ENCODE measurements at places on chromosomes 11 and 22.

GRCh38 chr11:129319751-129320150, 55.9 kb upstream of the BARX2 start:
- no peak for DNase-seq

- DNase-seq: no peak
These were observed 800.9 kb downstream of the BRD1 start for GRCh38 chr22:49026494-49027367.

- DNase-seq: no peak
These were observed 55.1 kb downstream of the RTN4R start for GRCh38 chr22:20212754-20213699.

- DNase-seq: no peak
These were observed 2.3 kb downstream of the CARD18 start for GRCh38 chr11:105137286-105137685.

DNA sequence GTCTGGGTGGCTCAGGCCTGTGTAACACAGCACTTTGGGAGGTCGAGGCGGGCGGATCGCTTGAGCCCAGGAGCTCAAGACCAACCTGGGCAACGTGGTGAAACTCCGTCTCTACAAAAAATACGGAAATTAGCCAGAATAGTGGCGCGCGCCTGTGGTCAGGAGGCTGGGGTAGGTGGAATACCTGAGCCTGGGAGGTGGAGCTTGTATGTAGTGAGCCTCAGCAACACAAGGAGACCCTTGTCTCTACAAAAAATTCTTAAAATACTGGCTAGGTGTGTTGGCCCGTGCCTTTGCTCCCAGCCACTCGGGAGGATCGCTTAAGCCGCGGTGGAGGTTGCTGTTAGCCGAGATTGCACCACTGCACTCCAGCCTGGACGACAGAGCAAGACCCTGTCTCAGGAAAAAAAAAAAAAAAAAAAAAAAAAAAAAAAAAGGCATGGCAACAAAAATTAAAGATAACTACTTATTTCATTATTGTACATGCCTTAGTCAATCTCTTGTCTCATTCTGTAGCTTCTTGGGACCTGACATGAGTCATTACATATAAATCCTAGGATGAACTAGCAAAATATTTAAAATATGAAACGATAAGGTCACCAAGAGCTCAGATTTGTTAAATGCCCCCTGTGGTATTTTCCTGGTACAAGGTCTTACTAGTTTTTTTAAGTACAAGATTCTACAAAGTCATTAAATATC, 1.1 kb downstream of the TAF1D start:
- DNase-seq: no peak

- DNase-seq: no peak
These were observed 63.3 kb downstream of the LDLRAD3 start for GRCh38 chr11:36007127-36007655.

GRCh38 chr22:45163099-45163450, 650 bp upstream of the NUP50 start:
- no peak for DNase-seq

DNA sequence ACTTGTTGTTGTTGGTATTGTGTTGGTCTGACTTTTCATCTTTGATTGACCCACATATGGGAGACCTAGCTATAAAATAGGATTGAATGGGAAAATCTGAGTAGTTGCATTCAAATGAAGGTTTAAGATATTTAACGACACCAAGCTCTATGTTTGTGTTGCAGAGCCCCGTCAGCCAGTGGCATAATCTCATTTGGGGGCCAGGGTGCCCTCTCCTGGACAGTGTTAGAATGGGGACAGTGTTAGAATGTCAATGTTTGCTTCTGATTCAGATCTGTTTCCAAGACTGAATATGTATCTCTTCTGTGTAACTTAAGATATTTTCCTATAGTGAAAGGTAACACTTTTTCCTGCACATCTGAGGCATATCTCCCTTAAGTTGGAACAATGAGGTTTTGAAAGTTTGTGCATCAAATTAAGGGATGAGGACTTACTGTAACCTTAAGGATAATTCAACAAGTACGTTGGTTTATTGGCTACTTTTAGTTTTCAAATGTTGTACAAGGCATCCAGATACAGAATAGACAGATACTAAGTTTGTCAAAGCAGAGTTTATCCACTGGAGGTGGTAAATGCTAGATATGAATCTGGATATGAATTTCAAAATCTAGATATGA, 5.3 kb upstream of the OR52M1 start:
- peak; percentile 22 for DNase-seq

GRCh38 chr11:44618561-44619425, 53.3 kb downstream of the CD82 start:
- no peak for DNase-seq

- no peak for DNase-seq
These were observed 526.1 kb downstream of the MIAT start for GRCh38 chr22:27183474-27183873.

- no peak for DNase-seq
These were observed 29.3 kb downstream of the RTN3 start for GRCh38 chr11:63710476-63711217.

- DNase-seq: no peak
These were observed 156.1 kb downstream of the HIPK3 start for GRCh38 chr11:33413301-33413700.

DNA sequence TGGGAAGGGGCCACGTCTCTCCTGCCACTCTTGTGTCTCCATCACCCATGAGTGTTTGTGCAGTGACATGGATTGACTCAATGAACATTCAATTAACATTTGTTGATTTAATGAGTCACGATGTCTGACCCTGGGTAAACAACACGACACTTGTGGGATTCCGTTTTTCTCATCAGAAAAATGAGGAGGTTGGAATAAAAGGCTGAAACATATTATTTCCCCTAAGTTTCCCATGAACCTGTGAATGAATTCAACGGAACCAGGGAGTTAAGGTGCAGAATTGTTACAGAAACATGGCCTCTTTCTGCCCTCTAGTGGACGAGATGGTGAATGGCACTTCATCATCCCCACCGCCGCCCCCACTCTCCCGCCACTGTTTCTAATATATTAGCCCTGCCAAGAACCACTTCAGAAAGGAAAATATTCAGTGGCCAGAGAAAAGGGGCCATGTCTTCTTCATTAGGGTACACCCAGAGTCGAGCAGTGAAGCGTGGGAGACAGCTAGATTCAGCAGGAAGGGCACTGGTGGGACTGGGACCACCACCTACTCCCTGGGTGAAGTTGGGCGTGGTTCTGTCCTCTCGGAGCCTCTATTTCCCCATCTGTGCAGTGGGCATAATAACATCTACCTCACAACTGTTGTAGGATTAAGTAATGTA, 46.3 kb upstream of the SYT13 start:
- no peak for DNase-seq

GRCh38 chr11:120558744-120559431, 47.3 kb downstream of the GRIK4 start:
- no peak for DNase-seq

DNA sequence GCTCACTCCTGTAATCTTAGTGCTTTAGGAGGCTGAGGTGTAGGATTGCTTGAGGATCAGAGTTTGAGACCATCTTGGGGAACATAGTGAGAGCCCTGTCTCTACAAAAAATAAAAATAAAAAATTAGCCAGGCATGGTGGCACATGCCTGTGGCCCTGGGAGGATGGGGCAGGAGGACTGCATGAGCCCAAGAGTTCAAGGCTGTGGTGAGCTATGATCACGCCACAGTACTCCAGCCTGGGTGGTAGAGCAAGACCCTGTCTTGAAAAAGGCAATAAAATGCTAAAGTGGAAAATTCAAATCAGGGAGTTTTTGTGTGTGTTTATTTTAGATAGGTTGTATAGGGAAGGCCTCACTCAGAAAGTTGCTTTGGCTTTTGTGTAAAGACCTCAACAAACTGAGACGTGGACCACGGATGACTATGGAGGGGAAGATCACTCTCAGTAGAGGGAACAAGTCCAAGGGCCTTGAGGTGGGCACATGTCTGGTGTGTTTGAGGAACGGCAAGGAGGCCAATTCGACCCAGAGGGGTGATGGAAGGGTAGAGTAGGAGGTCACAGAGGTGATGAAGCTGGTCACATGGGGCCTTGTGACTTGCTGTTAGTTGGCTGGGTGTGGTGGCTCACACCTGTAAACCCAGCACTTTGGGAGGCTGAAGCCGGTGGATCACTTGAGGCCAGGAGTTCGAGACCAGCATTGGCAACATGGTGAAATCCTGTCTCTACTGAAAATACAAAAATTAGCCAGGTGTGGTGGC, 35.7 kb downstream of the WEE1 start:
- DNase-seq: no peak

GRCh38 chr11:116232364-116232828, 540.4 kb downstream of the BUD13 start:
- DNase-seq: no peak

GRCh38 chr11:77559686-77560401, 29.9 kb upstream of the AQP11 start:
- no peak for DNase-seq

DNA sequence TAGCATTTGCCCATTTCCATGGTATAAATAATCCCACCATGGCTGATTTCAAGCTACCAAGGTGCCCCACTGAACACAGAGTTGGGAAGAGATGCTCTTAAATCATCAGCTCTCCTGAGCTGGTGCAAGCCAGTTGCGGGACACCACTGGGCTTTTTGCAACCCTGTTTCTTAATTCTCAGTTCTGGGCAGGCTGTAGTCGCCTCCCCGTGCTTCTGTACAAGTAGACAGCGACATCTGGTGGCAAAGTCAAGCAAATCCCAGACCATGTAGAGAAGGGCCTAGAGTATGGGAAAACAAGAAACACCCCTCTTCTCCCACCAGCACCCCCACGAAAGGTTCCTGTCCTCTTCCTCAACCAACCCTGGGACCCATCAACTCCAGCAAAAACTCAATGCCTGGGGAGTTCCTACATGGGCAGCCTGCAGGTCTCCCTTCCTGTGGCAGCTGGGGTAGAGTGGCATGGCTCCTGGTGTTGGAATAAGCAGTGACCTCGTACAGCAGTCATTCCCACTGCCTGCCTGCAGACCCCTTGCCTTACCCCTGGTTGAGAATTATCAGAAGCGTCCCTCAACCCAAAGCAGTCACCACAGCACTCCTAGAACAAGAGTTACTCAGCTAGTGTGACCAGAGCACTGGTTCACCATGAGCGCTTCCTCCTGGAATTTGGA, 68.4 kb downstream of the IGLL5 start:
- DNase-seq: peak; percentile 65

GRCh38 chr11:16902781-16903378, 111.3 kb downstream of the PLEKHA7 start:
- DNase-seq: no peak

GRCh38 chr11:74471668-74472429, 4.5 kb upstream of the KCNE3 start:
- no peak for DNase-seq

GRCh38 chr22:23775779-23776375, 3.2 kb downstream of the MMP11 start:
- no peak for DNase-seq

- no peak for DNase-seq
These were observed 62.4 kb downstream of the BRD1 start for GRCh38 chr22:49765091-49765771.

GRCh38 chr22:19086896-19087295, 35.3 kb downstream of the DGCR2 start:
- no peak for DNase-seq

- peak; percentile 36 for DNase-seq
These were observed 5.2 kb downstream of the PCSK7 start for GRCh38 chr11:117226388-117227385.

DNA sequence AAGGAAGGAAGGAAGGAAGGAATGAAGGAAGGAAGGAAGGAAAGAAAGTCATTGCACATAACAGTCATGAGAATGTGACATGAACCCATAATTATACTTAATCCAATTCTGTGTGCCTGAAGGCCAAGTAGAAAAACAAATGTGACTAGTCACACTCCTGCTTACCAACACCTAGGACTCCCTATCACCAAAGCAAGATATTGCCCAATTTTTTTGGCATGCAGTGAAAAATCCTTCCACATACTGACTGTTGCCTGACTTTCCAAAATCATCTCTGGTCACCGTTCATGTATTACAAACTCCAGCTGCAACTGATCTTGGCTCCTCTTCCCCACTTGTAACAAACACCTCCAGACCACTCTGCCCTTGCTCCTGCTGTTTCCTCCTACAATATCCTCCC, 516.8 kb downstream of the OPCML start:
- no peak for DNase-seq

- no peak for DNase-seq
These were observed 236.3 kb upstream of the SORL1-AS1 start for GRCh38 chr11:121688860-121689614.

DNA sequence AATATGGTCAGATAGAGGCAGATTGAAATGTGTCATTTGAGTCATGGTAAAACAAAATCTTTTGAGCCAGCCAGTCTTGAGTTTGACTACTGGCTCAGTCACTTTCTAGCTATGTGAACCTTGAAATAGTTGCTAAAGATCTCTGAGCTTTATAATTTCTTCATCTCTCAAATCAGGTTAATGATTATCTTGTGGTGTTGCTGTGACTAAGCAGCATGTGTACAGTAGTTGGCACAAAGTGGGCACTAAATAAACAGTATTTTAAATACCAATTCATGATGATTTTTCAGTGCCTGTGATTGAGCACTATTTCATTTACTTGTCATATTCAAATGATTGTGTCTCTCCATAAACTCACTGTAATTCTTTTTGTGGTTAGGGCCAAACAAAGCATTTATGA, 70.8 kb downstream of the RAB38 start:
- no peak for DNase-seq

GRCh38 chr11:101668236-101668635, 84.4 kb upstream of the TRPC6 start:
- no peak for DNase-seq

DNA sequence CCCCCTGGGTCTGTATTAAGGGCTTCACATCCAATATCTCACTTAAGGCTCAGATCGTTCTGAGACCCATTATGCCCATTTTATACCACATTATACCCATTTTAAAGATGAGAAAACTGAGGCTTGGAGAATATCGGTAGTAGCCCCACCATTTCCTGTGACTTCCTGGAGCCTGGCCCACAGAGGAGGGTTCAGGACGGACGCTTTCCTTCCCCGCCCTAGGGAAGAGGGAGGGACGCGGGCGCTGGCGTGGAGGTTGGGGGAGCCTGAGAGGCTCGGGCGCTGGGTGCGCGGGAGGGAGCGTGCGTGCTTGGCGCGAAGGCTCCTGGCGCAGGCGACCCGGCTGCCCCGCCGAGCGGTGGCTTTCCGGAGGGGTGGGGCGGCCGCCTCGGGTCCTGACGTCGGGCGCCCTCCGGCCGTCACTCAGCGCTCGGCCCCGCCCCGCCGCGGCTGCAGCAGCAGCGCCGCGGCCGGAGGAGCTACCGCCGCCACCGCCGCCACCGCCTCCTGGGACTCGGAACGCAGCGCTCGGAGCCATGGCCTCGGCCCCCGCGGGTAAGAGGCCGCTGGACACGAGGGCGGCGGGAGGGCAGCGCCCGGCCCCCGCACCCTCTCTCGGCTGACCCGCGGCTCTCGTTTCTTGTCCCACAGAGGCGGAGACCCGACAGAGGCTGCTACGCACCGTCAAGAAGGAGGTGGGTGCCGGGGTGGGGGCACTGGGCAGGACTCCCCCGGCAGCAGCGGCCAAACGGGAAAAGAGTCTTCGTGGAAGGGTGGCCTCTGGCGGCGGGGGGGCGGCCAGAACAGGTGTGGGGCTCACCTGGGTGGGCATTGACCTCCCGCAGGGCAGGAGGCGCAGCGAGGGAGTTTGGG, at the start of gene SGSM1:
Gene SGSM1 (plus strand): TSS at position 422 of the 873 bp plus-strand sequence. CDS start 115 bp downstream, at position 537.
- peak; percentile 57 for DNase-seq

- no peak for DNase-seq
These were observed 26.9 kb upstream of the CAT start for GRCh38 chr11:34411791-34412190.

- DNase-seq: no peak
These were observed 12.4 kb upstream of the DSCAML1 start for GRCh38 chr11:117809236-117810055.
